ENCODE measurements at places on chromosomes 16 and 17.

- no peak for DNase-seq
Observed at GRCh38 chr17:54063639-54064038, 240.9 kb downstream of the KIF2B start.

GRCh38 chr17:40319651-40320540 lies 10.9 kb downstream of the RARA start:
- no peak for DNase-seq

GRCh38 chr16:80074329-80074728 lies 466.5 kb upstream of the DYNLRB2 start:
- DNase-seq: no peak

- DNase-seq: no peak
Observed at GRCh38 chr17:78000341-78000740, 41.8 kb downstream of the TNRC6C start.

DNA sequence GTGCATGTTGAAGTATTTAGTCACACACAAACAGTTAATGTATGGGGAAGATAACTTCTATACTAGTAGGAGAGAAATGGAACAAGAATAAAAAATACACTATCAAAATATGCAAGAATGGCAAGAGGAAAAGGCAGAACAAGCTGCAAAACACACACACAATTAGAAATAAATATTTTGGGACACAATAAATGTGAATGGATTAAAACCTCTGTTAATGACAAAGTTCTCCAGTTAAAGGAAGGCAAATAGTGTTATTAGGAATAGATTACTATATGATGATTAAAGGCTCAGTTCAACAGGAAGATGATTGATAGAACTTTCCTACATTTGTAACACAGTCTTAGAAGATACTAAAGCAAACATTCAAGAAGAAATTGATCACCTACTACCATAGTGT lies 106.3 kb upstream of the ZNF750 start:
- no peak for DNase-seq

- DNase-seq: no peak
Observed at GRCh38 chr17:9432134-9432885, 143.3 kb downstream of the STX8 start.

GRCh38 chr16:82329504-82330192 lies 159.6 kb upstream of the MPHOSPH6 start:
- no peak for DNase-seq

GRCh38 chr17:40648384-40648968 lies 858 bp upstream of the SMARCE1 start:
- DNase-seq: no peak

DNA sequence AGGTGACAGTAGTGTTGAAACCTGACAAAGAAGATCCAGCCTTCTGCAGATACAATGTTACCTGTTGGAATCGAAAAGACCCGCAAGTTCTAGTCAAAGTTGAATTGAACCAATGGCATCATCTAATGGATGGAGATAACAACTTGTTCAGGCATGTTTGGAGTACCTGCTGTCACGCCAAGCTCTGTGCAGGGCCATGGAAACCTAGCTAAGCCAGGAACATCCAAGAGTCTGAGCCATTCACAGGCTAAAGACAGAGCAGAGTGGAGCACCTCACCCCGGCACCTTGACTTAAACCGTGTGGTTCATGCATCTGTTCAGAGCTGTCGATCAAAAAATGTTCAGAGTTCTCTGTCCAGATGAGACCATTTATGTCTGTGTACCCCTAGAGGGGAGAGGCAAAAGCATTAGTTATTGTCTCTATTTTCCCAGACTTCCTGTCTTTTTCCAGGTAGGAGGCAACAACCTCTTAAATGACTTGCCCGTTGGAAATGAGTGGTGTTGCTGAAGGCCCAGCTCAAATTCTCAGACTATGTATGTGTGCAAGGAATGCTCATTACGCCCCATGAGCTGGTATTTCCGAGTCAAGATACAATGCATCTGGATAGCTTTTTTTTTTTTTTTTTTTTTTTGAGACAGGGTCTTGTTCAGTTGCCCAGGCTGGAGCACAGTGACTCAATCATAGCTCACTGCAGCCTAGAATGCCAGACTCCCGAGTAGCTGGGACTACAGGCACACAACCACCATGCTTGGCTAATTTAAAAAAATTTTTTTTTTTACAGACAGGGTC lies 44.9 kb upstream of the XYLT1 start:
- no peak for DNase-seq

DNA sequence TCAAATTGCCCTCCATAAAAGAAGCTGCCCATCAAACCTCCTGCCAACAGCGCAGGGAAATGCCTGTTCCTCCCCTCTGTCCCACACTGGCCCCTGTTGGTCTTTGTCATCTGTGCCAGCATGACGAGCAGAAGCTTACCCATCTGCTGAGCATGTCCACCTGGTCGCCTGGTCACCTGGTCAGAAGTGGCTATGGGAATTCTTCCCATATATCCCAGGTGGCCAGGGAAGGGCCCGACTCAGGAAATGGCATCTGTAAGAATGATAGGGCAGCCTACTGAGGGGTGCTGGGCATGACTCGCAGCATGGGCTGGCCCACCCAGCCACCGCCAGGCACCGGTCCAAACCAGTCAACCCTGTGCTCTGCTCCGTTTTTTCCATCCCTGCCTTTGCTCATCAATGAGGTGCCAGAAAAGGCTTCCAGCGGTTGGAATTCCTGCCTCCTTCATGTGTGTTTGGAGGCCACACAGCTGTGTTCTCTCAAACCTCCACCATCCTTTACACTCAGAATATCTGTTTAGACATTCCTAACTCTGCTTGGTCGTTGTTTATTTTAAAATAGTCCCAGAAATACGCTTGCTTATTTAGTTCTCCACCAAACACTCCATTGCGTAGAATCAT lies 145.2 kb downstream of the CLEC16A start:
- DNase-seq: peak; percentile 68

DNA sequence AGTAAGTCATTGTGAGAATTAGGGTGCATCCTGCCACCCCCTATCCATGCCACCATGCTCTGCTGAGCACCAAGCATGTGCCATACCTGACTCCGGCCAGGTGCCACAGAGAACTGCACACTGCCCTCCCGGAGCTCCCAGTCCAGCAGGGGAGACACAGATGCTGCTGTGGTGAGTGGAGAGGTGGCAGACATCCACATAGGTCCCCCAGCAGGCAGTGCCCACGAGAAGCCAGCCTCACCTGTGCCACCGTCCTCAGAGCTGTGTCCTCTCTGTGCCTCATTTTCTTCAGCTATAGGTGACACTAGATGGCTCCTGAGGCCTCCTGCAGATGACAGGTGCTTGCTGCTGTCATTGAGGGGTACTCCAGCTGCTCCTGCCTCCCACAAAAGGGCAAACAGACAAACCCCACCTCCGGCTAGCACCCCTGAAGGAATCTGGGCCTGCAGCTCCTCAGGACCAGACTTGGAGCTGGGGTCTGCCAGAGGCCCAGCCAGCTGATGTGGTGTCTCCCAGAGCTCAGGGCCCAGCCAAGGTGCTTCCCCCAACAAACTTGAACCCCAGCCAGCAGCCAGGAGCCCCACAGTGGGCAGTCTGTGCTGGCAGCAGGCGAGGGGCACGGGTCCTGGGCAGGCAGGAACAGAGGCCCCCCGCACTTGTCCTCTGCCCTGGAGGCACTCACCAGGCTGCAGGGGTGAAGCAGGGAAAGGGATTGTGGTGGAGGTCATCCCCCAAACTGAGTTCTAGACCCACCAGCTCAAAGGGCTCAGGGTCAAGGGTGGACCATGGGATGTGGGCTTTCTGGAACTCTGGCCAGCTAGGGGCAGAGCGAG lies 17.1 kb downstream of the FOXJ1 start:
- DNase-seq: no peak

GRCh38 chr17:76845541-76846017 lies 22.6 kb upstream of the MGAT5B start:
- no peak for DNase-seq

DNA sequence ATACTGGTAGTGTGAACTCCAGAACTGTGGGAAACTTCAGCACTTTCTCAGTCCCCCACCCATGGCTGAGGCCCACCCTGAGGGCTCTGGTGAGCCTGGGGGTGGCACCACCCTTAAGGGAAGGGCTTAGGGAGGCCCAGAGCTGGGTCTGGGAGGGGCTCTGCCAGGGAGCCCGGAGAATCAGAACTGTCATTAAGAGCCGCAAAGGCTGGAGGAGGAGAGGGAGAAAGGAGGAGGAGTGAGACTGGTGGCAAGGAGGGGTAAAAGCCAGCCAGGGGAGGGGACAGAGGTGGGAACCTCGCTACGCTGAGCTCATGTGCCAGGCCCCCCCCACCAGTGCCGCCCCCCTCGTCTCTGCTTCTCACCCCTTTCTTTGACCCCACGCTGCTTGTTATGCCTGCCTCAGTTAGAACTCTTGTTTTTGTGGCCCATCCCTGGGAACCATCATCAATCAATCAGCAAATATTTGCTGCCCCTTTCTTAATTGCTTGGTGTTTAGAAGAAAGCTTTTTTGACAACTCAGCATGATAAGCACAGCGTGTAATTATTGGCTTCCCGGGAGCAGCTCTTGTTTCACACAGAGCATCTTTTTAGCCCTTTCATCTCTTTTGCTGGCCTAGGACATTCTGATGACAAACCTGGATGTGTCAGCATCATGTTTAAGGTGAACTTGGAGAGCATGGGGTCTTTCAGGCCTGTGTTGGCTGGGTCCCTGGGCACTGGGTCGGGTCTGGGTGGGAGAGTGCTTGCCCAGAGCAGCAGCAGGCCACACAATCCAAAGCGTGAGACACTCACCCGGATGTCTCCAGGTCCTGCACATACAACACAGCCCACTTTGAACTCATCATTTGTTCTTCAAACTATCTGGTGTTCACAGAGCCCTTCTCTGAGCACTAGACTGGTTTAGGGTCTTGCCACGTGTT lies 77.7 kb downstream of the NETO2 start:
- DNase-seq: no peak

DNA sequence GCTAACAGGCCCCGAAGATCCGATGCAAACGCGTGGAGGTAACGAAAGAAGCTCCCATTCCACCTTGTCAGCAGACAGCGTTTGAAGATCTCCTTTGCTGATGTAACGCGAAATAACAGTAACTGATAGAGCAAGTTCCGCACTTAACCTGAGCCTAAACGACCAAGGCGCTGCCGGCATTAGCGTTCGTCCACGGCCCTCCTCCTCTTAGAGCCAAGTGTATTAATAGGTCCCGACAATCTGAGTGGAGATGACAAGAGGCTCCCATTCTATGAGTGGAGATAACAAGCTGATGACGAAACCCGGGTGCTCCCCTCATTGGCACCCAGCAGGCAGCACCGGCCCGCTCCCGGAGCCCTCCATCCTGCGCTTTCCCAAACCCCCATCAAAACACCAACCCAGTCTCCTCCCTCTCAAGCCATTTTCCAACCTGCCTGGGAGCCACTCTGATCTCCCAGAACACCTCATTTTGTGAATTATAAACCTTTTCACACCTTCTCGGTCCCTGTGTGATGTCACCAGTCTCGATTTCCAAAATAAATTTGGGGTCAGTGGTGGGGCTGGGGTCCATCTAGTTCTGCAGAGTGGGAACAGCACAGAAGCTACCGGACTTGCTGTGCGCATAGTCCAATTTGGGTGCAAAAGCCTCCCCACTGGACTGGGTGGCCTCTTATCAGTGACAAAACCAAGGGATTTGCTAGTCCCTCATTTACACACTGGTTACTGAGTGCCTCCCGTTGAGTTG lies 35.4 kb upstream of the ARL4D start:
- no peak for DNase-seq

- no peak for DNase-seq
Observed at GRCh38 chr17:29549177-29549923, 17.5 kb downstream of the ABHD15 start.

GRCh38 chr17:44932787-44933097 lies 14.8 kb downstream of the KIF18B start:
- DNase-seq: no peak

DNA sequence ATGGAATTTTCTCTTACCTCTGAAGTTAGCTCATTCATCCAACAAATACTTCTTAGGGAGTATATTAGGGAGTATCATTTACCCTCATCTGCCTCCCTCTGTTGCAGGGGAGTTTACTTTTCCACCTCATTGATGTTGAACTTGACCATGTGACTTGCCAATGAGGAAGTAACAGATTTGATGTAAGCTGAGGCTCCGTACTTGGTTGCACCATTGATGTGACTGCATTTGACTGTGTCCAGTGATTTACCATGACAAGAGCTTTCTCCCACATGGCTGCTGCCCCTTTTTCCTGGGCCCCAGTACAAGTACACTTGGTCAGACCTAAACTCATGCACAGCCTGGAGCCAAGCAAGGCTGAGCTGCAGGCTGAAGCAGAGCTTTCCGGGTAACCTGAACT lies 81.6 kb upstream of the HS3ST2 start:
- no peak for DNase-seq

DNA sequence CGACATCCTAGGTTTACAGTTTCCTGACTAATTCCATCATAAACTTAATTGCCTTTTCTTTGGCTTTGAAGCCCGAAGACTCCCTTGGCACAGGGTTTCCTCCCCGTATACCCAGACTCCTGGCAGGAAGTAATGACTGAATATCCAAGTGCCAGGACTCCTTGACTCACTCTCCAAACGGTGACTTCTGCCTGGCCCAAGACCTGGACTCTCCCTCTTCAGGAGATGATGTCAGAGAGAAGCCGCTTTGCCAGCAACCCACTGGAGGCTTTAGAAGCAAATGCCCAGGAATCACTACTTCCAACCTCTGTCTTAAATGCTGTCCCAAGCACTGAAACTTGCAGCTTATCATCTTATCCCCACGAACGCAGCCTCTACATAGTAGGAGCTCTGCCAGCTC lies 146.5 kb downstream of the RGS9 start:
- DNase-seq: no peak

GRCh38 chr17:69450918-69451317 lies 36.4 kb downstream of the MAP2K6 start:
- no peak for DNase-seq

DNA sequence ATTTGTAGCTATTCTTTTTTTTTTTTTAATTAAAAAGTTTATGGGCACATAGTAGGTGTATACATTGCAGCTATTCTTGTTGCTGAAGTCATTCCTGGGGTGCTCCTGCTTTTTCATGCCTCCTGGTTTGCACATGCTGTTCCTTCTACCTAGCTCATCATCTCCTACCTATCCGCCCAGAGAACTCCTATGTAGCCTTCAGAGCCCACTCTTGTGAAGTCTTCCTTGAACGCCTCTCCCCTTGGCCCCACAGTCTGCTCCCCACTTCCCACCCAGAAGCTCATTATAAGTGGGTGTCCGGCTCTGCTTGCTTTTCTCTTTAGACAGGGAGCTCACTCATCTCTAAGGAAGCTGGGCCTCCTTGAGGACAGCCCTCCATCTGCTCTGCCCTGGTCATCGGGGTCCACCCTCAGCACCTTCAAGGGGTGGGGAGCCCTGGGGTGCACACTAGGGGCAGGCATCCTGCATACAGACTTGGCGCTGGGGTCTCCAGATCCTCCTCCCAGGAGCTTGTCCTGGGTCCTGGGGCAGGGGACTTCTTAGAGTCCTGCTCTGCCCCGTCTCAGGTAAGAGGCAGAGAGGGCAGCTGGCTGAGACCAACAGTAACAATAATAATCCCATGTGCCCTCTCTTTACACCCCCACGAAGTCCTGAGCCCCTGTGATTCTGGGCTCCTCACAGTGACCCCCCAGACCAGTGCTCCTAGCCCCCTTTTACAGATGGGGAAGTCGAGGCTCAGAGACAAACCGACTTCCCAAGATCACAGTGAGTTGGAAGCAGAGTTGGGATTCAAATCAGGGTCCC lies 3.5 kb upstream of the B9D1 start:
- DNase-seq: no peak

GRCh38 chr17:13337151-13337550 lies 264.6 kb downstream of the HS3ST3A1 start:
- no peak for DNase-seq

- no peak for DNase-seq
Observed at GRCh38 chr17:43468691-43469139, 15.1 kb upstream of the DHX8 start.
